Renal pelvis (tissue), 12 donors: ENCODE measurements at places on chromosomes 3 and 15. TPM values are rescaled to one million over a fixed set of nuclear protein-coding genes. Genes with fewer than 3 reads are reported as not detected.

Gene PLA2G4E
- not detected for polyA plus RNA-seq

Gene C3orf80
- 0.33 TPM for polyA plus RNA-seq

Gene SLC22A14
- 0.90 TPM for polyA plus RNA-seq

Gene PPCDC
- polyA plus RNA-seq, result 14.8 TPM

Gene DUOX1
- 8.5 TPM for polyA plus RNA-seq

Gene IMPG2
- polyA plus RNA-seq, result 0.37 TPM
